ENCODE measurements at places on chromosomes 3 and 15.

DNA sequence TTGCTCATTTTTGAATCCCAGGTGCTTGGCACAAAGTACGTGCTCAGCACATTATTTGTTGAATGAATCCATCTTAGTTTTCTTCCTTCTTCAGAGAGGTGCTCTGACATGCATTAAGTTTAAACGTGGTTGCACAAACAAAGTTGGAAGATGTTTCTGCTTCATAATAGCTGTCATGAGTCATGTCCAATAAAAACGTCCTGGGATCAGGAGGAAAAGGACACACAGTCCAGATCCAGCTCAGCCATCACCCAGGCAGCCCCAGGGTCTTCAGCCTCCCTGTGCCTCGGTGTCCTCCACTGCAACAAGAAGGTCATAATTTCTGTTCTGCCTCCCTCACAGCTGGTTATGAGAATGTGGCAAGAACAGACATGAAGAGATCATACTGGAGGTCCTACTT lies 55.4 kb downstream of the CCNL1 start:
- DNase-seq: no peak

DNA sequence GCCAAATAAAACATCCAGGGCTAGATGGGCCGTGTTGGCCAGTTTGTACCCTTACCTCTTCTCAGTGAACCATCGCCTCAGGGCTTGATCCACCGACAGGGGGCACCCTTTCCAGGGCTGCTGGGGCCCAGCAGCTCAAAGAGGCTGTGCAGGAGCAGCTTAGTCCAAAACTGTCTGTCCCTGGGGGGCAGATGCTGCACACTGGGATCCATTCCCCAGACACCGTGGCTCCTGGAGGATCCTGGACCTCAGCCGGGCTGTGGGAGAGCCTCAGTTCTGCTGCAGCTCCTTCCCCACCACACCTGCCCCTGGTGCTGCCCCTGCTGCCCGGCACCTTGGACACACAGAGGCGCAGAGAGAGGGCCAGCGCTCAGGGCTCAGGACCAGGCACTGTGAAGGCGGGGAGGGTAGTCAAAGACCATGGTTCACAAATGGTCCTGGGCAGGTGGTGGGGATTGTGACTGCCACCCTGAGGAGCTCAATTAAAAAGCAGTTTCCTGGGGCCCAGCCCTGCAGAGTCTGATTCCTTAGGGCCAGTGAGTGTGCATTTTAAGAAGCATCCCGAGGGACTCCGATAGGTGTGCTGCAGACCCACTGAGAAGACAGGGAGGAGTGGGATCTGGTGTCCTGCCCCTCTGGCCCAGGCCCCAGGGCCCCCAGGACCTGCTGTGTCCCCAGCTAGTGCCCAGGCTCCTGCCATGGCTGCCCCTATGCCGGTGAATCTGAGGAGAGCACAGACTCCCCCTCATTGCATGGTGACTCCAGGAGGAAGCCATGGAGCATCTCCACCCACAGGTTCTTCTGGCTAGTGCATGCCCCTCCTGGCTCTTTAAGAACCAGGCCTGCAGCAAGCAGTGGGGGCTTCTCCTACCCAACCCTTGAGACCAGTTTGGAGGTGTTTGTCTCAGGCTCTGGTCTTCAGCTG lies 86.5 kb upstream of the PRR20G start:
- no peak for DNase-seq

GRCh38 chr15:98835876-98836275 lies 171.7 kb downstream of the PGPEP1L start:
- no peak for DNase-seq

GRCh38 chr3:46615976-46616375 lies 3.7 kb downstream of the FAM240A start:
- DNase-seq: no peak

GRCh38 chr3:153574445-153574844 lies 412.4 kb downstream of the RAP2B start:
- no peak for DNase-seq

- no peak for DNase-seq
These were observed 1092.0 kb downstream of the NAALADL2 start for GRCh38 chr3:175951047-175951694.

DNA sequence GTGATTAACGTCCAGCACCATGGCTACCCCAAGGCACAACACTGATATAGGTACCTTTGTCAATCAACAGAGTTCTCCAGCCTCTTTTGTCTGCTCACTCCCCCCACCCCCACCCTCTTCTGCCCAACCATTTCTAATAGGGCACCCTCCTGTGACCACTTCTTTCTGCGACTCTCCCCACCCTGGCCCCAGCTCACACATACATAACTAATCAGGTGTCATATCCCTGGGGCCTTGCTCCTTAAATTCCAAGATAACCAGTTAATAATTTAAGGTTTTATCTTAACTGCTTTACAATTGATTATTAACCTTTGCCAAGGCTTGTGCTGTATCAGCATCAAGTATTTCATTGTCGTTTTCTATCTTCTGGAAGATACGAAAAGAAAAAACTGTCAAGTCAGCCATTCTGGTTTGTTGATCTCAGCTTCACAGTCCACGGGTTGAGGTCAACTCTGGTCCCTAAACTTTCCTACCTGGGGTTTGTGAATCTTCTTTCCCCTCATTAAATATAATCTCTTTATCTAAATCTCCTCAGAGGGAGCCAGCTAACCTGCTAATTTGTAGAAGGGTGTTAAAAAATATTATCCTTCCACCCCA lies 27.3 kb upstream of the SLC28A2 start:
- no peak for DNase-seq

DNA sequence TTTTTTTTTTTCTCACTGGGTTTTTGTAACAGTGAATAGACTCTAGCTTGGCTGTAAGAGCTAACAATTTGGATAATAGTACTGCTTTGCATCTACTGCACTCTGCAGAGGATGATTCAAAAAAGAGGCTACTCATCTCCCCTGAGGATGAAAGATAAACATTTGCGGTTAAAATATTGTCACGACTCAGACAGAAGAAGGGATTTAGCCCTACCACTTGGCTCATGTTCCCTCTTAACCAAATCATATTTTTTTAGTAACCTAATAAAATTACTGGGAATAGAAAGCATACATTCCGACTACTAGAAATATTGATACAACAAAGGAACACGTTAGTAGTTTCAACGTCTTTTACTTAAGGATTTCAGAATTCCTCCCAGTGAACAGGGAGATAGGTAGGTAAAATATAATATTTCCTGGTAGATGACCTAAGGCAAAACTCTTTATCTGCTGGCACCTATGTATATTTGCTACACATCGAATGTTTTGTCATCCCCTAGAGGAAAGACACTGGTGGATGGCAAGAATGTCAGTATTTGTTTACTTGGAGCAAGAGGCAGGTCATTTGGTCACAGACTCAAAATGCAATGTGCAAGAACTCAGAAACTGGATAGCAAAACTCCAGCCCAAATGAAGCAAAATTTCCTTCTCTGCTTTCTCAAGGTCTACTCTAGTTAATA lies 110.8 kb downstream of the GREM1 start:
- DNase-seq: no peak

- DNase-seq: no peak
These were observed 70.0 kb upstream of the HEG1 start for GRCh38 chr3:125125821-125126245.

- no peak for DNase-seq
These were observed 159.3 kb upstream of the NR2F2 start for GRCh38 chr15:96170979-96171739.

- DNase-seq: no peak
These were observed 32.2 kb upstream of the GREM1 start for GRCh38 chr15:32685576-32685975.

DNA sequence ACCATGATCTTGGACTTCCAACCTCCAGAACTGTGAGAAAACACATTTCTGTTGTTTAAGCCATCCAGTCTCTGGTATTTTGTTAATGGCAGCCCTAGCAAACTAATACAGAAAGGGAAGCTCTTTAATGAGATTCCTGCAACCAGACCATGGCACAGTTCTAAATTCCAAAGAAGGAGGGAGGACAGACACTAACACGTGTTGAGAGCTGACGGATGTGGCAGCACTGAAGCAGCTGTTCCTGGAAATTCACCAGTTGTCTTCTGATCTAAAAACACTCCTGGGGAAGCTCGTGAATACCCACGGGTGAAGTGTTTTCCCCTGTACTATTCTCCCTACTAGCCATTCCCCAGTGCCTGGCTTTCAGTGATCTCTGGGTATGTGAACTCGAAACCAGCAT lies 56.7 kb downstream of the RPL22L1 start:
- DNase-seq: no peak

DNA sequence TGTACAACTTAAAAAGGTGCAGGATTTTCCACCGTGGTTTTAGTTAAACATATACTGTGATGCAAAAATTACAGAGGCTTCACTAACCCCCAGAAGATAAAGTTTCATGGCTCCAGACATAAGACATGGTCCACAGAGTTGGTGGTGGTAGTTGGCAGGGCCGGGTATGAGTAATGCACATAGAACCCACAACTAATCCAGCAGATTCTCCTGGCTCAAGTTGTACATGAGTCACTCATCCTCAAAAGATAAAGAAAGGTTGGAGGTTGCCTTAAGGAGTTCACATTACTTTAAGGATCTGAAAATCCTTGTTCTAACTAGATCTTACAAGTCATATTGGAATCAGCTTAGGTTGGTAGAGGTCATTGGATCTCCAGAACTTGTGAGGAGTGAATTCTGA lies 98.3 kb upstream of the ZBTB20 start:
- no peak for DNase-seq

DNA sequence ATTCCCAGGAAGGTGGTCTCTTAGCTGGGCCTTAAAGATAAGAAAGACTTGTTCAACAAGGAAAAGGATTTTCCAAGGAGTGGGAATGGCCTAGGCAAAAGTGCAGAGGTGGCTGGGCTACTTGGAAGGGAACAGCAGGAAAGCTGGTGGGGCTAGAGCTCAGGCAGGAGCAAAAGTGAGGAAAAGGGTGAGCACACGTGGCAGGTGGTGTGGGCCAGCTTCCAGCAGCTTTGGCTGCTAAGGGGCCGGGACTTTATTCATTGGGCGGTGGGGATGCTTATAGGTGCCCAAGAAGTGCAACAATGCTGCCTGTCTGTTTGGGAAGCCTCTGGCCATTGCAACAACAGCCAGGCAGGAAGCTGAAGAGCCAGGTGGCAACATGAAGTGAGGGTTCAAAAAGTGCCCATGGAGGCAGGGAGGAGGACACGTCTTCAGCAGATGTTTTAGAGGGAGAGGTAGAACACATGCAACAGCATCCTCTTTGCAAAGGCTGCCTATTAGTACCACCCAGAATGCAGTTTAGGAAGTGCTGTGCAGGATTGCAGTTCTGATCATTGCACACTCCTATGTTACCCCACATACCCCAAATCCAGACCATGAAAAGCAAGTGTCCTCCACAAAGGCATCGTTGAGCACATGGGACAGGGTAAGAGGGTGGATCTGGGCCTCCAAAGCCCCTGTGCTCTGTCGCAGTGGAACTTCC lies 13.8 kb downstream of the ALDH1A3 start:
- DNase-seq: no peak

- DNase-seq: peak; percentile 33
These were observed 24.3 kb downstream of the FILIP1L start for GRCh38 chr3:100089812-100090668.

GRCh38 chr3:128573707-128574162 lies 76.9 kb downstream of the RPN1 start:
- DNase-seq: no peak

DNA sequence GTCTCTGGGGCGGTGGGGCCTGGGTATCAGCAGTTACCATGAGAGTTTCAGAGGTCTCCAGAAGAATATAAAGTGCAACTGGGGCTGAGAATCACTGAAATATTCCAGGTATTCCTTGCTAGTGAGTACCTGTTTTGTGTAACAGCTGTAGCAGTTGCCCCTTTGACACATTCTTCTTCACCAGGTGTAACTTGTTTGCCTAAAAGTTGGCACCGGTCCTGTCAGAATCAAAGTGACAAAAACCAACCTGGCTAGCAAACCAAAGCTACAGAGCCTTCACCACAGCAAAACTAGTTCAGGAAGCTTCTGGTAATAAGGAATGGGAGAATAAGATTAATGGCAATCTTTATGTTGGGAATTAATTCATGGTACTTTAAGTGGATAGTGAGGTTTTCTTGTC lies 296.0 kb downstream of the NAALADL2 start:
- no peak for DNase-seq

DNA sequence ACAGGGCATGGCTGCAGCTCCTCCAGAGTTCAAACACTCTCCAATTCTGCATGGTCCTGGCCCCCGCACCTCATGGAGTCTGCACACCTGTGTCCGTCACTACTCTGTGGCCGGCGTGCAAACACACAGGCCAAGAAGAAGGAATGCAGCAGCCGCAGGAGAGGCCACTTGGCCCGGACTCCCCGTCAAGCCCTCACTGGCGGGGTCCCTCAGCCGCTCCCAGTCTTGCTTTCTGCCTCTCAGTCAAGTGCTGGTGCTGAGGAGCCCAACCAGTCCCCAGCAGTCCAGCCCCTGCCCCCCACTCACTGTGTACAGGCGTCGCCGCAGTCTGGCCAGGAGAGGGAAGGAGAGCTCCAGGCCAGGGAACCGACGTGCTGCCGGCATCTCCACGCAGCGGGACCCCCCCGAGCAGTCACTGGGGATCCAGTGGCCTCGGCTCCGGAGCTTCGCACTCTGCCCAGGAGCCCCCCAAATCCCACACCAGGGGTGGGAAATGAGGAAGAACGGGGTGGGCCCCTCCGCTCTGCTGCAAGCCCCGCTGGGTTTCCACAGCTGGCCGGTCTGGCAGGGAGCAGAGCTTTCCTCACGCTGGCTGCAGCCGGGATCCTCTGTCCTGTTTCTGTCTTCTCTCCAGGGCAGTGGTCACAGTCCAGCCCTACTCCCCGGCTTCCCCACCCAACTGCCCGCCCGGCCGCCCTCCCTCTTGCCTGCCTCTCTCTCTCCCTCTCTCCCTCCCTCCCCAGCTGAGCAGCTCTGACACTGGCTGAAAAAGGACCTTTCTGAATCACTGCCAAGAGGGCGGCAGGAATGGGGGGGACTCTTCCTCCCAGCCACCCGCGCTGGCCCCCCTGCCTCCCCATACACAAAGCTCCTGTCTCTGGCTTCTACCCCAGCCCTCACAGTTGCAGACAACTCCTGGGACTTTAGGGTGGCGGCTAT lies 16.0 kb downstream of the TNK2 start:
- peak; percentile 81 for DNase-seq

DNA sequence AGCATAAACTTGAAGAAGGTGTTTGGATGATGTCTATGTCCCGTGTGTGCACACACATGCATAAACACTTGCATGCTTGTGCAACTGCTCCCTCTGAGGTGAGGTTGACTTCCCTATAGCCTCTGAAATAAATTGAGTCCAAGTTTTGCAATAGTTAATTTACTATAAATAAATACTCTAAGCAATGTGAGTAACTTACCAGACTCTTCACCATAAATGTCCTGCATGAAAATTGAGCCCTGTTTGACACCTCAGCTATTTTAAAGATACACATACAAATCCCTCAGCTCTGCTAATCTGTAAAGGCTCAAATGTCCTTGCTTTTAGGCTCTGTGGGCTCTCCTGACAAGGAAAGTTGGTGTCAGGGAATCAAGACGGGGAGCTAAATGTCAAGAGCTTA lies 37.1 kb downstream of the GJD2 start:
- DNase-seq: no peak

DNA sequence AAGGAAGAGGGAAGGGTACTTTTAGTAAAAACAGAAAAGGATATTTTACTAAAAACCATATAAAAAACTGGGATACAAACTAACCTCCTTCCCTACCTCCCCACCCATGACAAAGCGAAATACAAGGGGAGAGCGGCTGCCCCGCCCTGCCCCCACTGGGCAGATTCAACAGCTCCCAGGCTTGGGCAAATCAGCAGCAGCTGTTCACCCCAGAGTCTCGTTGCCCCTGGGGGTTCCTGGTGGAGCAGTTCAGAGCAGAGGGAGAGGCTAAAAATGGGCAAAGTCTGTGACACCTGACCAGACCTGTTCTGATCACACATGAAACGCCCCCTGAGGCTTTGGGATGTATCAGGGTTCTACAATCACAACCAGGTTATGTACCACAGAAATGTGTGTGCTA lies 2.5 kb upstream of the ETFA start:
- DNase-seq: no peak

- DNase-seq: peak; percentile 25
These were observed 764 bp downstream of the UACA start for GRCh38 chr15:70762469-70763119.
